Stimulated activated CD8-positive, alpha-beta memory T cell treated with anti-CD3 and anti-CD28 coated beads, Interleukin-7, amount 100 ng/mL, for 1 hour (primary cell): ENCODE measurements at places on chromosomes 7 and 10.

GRCh38 chr7:91752102-91752501, 128.4 kb downstream of the MTERF1 start:
- no peak for DNase-seq

GRCh38 chr7:106056513-106057203, 55.5 kb downstream of the SYPL1 start:
- peak; percentile 37 for DNase-seq

DNA sequence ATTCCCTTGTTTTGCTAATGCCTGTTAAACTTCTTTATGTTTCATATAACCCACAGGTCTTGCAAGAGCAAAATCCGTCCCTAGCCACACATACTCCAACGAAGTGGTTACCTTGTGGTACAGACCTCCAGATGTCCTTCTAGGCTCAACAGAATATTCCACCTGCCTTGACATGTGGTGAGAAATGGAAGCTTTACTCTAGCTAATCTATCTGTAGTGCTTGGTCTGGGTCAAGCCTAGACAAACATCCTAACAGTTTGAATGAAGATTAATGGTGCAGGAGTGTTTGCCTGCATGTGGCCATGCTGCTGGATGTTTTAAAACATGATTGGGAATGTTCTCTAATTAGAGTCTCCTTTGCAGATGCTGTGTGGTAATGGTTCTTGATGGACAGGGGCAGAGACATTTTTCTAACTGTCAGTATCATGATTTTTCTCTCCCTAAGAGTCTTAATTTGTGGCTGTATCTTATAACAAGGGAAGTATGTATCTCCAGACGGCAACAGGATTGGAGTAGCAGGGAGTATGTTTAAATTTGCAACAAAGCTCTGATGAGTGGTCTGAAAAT, 308.5 kb upstream of the FZD1 start:
- no peak for DNase-seq

DNA sequence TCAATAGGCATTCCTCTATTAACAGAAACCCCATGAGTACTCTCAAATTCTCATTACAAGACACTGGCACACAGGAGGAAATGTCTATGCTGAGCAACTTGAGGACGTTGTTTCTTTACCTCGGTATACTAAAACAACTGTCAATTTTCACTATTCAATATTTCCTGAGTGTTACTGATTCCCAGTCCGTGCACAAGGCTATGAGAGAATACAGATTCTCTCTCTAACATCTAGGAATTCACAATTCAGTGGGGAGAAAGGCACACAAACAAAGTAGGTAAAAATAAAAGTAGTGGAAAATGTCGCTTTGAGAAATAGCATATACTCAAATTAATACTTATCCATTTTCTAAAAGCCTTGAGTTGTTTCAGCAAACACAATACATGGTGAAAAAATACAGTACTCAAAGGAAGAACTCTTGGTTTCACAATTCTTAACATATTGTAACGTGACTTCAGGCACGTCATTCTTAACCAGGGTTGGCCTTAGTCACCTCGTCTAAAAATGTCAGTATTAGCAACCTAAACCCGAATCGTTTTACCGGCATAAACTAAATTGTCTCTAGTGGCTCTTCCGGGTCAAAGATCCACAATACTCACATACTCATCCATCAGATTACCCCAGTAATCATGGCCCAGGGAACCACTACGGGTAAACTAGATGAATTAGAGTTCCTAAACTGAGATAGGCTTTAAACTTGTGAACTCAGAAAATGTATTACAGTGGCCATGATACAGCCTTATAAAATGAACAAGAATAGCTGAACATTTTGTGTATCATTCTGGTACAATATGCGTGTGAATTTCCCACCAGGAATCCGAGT, 1.5 kb downstream of the IPMK start:
- no peak for DNase-seq

DNA sequence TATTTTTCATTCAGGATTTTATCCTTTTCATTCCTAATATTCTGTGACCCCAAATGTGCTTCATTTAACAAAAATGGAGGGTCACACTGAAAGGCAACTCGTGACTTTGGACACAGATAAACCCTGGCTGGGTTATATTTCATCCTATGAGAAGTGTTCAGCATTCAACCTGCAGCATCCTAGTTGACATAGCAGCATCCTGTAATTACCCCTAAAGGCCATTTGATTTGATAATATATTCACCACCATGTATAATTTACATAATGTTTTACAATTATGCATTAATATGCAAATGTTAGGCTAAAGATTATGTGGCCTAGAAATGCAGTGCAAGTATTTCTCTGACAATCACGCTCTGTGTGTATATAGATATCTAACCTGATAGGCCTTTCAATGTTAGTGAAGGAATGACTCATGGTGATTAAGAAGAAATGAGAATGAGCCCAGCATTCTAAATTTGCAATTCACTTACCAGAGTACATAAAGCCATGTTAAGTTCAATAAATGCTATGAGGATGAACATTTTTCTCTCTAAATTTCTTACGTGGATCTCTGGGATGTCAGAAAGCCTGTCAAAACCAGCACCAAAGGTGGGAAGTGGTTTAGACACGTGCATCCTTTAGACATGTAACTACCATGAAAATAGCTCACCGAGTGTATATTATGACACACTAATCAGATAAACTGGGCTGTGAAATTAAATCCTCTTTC, 337.7 kb upstream of the AOAH start:
- DNase-seq, result no peak

GRCh38 chr10:15345450-15345849, 25.6 kb downstream of the FAM171A1 start:
- no peak for DNase-seq

- no peak for DNase-seq
These were observed 6.6 kb downstream of the DMBT1 start for GRCh38 chr10:122567056-122567660.

DNA sequence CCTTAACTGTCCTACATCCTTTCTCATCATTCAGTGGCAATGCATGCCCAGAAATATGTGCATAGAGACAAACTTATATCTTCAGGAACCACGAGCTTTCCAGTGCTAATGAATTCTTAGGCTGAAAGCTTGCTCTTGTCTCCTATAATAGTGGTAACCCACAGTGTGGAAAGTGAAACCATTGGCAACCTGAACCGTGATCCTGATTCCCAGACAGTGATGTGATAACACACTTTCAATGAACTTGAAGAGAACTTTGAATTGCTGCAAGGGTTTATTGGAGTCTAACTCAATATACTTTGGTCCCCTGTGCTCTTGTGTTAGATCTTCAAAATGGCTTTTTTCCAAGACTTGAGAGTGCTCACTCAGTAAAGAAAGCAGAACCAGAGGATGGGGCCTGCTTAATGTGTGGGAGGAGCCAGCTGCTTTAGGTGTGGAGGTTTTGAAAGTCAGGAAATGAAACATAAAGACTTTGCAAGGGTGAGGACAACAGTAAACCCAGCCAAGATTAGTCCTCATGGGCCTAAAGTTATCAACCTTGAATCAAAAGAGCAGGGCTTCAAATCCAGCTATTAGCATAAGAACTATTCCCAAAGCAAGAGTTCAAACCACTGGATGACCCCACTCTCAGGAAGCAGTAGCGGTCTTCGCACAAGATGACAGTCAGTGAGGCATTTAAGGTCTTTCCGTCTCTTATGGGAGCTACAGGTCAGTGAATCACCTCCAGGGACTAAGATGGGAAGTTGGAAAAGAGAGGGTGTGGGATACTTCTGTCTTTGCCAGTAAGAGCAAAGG, 332.4 kb upstream of the NRP1 start:
- DNase-seq, result no peak

GRCh38 chr7:57482-58255, 134.7 kb upstream of the FAM20C start:
- DNase-seq, result no peak

- no peak for DNase-seq
These were observed 186.0 kb upstream of the TCF7L2 start for GRCh38 chr10:112763916-112764520.

DNA sequence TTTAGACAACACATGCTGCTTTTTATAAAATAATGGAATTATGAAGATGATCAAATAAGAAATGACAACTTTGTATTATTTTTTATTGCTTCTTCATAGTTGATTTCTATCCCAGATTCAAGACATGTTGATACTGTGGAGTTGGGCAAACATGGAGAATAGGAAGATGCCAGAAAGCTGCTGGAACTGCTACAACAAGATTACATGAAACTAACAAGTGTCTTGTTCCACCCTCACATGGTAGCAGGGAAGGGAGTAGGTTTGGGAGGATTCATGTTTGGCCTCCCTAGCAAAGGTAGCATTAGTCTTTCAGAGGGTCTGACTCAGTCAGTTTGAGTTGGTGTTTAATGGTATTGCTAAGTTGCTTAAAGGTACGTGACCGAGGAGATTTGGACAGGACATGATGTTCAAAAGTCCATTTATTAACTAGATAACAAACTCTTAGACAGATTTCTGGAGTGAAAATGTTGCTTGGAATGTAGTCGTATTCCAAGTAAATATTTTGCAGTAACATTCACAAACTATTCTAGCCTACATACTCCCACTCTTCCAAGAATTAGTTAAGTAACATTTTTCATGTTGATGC, 33.1 kb downstream of the PRR15 start:
- DNase-seq, result no peak

- DNase-seq, result no peak
These were observed 60.2 kb downstream of the SEMA3E start for GRCh38 chr7:83588602-83589240.

GRCh38 chr7:130365511-130366441, 14.5 kb upstream of the CPA1 start:
- no peak for DNase-seq

GRCh38 chr7:76343294-76343930, 15.4 kb downstream of the YWHAG start:
- no peak for DNase-seq

DNA sequence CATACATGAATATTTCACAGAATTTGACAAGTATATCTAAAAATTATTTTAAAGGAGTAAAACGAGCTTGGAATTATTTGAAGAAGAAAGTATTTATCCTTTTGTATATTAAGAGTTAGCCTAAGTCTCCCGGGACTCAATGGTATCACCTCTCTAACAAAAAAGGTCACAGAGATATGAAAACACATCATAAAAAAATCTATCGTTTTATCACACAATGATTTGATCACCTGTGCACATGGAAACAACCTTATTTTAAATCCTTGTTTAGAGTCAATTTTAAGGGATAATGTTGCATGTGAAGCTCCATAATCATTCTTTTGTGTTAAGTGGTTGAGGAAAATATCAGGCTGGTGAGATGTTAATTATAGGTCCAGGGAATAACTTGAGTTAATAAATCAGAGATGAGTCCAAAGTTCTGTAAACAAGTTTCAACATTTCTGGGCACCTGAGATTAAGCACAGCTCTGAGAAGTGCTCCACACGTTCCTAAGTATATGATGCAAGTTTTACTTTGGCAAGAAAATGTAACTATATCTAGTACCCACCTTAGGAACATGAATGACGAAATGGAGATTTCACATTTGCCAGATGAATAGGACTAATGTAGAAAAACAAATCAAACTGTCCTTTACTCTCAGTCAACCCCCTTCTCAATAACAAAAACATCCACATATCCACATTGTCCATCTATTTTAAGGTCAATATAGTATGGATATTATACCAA, 148.5 kb upstream of the AKR1E2 start:
- no peak for DNase-seq

DNA sequence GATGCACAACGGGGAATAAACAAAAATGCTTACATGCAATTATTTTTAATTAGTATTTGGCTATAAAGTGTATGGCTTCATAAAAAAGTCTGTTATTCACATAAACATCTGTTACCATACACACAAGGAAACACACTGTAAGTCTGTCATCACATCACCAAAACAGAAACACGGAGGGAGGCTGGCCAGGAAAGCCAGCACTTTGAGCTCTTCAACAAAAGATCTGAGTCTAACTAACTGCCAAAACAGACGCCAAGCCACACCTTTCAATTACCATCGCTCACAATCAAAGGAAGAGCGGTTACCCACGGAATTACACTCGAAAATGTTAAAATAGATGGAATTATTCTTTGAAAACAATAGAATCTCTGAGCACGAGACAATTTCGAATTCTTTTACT, 49.2 kb upstream of the MGMT start:
- DNase-seq, result no peak

DNA sequence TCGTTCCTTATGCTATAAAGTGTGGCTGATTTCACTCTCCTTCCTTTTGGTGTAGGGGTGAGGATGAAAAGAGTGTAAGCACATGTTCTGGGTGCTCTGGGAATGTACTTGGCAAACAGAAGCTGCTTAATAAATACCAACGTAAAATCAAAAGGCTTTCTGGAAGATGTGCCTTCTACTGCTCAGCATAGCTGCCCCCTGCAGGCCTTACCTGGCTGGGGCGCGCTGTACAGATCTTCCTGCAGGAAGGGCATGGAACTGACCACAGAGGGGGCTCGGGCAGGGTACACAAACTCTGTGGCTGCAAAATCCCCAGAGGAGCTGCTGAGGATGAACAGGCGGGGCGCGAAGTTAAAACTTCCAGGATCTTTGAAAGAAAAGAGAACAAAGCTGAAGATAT, 169.4 kb downstream of the SVIL start:
- DNase-seq, result no peak

- no peak for DNase-seq
These were observed 48.3 kb upstream of the FAM171A1 start for GRCh38 chr10:15419279-15419874.

DNA sequence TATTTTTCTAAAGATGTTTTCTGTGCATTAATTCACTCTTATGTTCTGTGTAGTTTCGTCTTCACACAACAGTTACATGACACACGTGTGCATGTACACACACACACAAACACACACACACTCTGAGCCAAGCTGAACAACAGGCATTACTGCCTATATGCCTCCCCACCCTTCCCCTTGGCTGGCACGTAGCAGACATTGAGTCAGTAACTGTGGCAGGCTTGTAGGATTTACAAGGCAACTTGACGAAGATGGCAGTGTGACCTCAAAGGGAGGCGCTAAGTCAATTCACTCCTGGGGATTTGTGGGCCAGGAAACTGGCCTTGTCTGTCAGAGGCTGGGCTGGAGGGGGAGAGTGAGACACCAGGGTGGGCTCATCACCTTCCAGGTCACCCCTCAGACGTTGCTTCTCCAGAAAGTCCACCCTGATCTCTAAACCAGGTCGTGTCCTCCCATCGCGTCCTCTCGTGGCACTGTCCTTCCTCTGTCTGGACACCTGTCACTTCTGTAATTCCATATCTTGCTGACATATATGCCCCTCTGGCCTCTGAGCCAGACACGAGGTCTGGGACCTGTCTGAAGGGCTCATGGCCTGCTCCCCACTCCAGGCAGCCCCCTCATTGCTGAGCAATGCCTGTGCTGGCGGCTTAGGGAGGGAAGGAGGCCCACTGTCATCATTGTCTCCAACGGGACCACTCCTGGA, 41.1 kb upstream of the INPP5A start:
- DNase-seq, result no peak

GRCh38 chr10:37478381-37478780, 353.0 kb downstream of the ANKRD30A start:
- DNase-seq, result no peak

DNA sequence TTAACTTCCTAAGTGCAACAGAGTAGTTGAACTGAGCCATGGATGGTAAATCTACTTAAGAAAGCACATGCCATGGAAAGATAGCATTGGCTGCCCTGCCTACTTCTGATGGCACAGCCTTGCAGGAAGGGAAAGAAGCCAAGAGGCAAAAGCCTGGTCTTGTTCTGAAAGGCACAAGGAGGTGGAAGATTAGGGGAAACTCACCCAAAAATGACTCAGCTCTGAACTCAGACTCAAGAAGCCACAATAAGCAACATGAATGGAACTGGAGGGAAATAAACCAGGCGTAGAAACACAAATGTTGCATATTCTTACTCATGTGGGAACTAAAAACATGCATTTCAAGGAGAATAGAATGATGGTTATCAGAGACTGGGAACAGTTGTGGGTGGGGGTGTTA, 20.8 kb upstream of the ALOX5 start:
- no peak for DNase-seq
